Activated naive CD8-positive, alpha-beta T cell treated with anti-CD3 and anti-CD28 coated beads, Interleukin-2, amount 50 U/mL, for 24 hours (primary cell): ENCODE measurements at places on chromosomes 3 and 15.

- H3K27me3 ChIP-seq, result no peaks in the 10 kb centered on the region
- H3K4me3 ChIP-seq, result no peak overlapping the region
- DNase-seq, result no peak
- H3K4me1 ChIP-seq, result no peaks in the 10 kb centered on the region
- peaks cover 16% of the 10 kb centered on the region for H3K36me3 ChIP-seq
These were observed 195.2 kb downstream of the ALCAM start for GRCh38 chr3:105561876-105562275.

GRCh38 chr15:74399511-74400312, 32.3 kb upstream of the CYP11A1 start:
- peak overlapping the region; percentile 89 for H3K27ac ChIP-seq
- H3K4me3 ChIP-seq, result peak overlapping the region; percentile 42
- H3K36me3 ChIP-seq, result peaks cover 8% of the 10 kb centered on the region
- peaks cover 99% of the 10 kb centered on the region for H3K4me1 ChIP-seq
- no peaks in the 10 kb centered on the region for H3K27me3 ChIP-seq

GRCh38 chr3:66858656-66859381, 139.3 kb upstream of the KBTBD8 start:
- no peaks in the 10 kb centered on the region for H3K4me1 ChIP-seq
- H3K27ac ChIP-seq, result no peak overlapping the region
- H3K27me3 ChIP-seq, result peaks cover 2% of the 10 kb centered on the region

DNA sequence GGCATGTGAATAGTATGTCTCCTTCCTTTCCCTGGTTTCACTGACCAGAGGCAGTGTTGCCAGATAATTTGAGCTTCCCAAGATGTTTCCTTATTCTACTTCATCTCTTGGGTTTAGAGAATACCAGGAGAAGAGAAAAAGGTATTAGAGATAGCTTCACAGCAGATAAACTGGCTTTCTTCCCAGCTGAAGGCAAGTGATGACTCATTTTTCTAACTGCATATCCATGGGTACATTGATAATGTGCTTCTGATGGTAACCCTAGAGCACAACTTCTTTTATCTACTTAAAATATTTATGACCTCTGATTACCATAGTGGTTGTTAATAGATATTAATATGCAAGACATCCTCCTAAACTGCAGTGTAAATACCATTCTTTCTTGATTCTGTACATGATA, 34.6 kb upstream of the CMTM8 start:
- H3K4me1 ChIP-seq, result no peaks in the 10 kb centered on the region
- H3K4me3 ChIP-seq, result no peak overlapping the region
- no peak overlapping the region for H3K27ac ChIP-seq
- H3K27me3 ChIP-seq, result peaks cover 4% of the 10 kb centered on the region

DNA sequence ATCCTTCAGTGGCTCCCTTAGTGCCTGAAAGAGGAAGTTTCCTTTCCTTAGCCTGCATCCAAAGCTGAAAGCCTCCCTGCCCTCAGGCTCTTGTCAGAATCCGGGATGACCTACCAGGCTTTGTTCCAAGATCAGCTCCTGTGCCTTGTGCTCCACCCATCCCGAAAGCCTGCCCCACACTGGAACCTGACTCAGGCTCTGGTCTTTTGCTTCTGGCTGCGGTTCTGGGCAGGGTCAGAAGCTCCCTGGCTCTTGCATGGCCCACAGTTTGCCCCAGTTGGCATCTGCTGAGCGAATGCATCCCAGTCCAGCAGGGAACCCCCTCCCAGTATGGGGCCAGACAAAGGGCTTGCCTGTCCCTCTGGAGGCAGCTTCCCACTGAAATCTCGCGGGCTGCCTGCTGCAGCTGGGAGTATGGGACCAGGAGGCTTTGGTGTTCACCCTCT, 25.9 kb upstream of the KIF23 start:
- no peak for DNase-seq
- H3K27ac ChIP-seq, result no peak overlapping the region
- H3K4me1 ChIP-seq, result no peaks in the 10 kb centered on the region
- H3K27me3 ChIP-seq, result no peaks in the 10 kb centered on the region

DNA sequence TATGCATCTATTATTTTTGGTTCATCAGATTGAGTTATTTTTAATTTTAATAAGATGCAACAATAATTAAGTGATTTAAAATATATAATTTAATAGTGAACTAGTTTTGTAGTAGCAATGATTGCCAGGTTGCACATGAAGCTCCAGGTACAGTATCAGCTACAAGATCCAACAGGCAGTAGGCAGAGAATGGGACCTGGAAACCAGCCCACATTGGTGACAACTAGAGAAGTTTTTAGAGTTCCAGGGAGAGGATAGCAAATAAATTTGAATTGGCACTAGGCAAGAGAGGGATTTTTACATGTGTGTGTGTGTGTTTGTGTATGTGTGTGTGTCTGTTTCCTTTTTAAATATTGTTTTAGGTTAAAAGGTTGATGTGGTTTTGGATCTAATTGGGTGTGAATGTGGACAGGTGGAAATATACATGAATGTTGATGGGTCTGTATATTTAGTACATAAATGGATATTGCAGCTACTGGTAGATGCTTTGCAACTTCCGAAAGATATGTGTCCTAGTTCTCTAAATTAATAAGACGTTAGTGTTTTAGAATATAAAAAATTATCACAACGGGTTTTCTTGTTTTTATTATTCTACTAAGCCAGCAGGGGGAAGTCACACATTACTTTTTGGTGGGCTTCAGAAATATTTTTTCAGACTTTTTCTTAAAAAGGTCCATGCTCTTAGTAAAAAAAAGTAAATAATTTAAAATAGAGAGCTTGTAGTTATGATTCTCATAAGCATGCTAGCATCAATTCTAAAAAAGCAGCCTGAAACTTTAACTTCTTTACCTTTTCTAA, 110.1 kb upstream of the GBE1 start:
- no peak overlapping the region for H3K4me3 ChIP-seq
- H3K27me3 ChIP-seq, result no peaks in the 10 kb centered on the region
- no peaks in the 10 kb centered on the region for H3K4me1 ChIP-seq

GRCh38 chr3:14988988-14989394, 41.6 kb downstream of the NR2C2 start:
- no peaks in the 10 kb centered on the region for H3K27me3 ChIP-seq
- H3K27ac ChIP-seq, result peak overlapping the region; percentile 7
- peak; percentile 36 for DNase-seq
- no peak overlapping the region for H3K4me3 ChIP-seq
- H3K4me1 ChIP-seq, result peaks cover 30% of the 10 kb centered on the region

GRCh38 chr15:85423256-85423655, 42.9 kb downstream of the AKAP13 start:
- no peak for DNase-seq
- no peaks in the 10 kb centered on the region for H3K27me3 ChIP-seq
- no peak overlapping the region for H3K27ac ChIP-seq
- H3K4me3 ChIP-seq, result no peak overlapping the region
- peaks cover 89% of the 10 kb centered on the region for H3K4me1 ChIP-seq
- H3K36me3 ChIP-seq, result peaks cover 12% of the 10 kb centered on the region

- H3K4me3 ChIP-seq, result no peak overlapping the region
- no peak overlapping the region for H3K27ac ChIP-seq
These were observed 3.2 kb downstream of the CCDC80 start for GRCh38 chr3:112637700-112638099.

DNA sequence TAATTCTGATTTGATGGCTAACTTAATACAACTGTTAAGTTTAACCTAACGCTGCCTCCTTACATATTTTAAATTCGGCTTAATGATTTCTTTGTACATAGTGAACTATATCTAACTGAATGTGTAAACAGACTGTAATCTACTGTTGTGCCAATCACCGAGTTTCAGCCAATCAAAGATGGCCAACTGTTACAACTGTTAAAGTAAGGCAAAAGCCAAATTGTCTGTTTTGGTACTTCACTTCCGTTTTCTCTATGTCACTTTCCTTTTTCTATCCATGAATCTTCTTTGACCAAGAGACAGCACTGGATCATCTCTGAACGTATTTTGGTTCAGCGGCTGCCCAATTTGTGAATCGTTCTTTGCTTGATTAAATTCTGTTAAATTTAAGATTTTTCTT, 137.0 kb downstream of the LMLN start:
- no peak for DNase-seq
- no peak overlapping the region for H3K4me3 ChIP-seq
- peaks cover 22% of the 10 kb centered on the region for H3K27me3 ChIP-seq
- H3K4me1 ChIP-seq, result peaks cover 3% of the 10 kb centered on the region
- H3K36me3 ChIP-seq, result peaks cover 4% of the 10 kb centered on the region

DNA sequence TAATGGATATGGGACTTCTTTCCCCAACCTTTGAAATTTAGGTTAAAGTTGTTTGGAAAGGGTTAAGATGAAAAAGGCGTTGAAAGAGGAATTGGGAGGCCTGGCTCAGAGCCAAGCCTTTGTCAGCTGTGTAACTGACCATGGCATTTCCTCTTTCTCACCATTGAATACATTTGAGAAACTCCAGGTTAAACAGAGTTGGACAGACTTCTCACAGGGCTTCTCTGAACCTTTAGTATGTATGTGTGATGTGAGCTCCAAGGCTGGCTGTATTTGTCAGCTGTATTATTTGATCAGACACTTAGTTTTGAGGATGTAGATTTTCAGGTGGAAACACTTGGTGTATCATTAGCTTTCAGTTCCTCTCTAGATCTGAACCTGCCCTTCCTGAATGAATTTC, 136.4 kb upstream of the GOLGA6L4 start:
- peaks cover 2% of the 10 kb centered on the region for H3K27me3 ChIP-seq
- DNase-seq, result no peak
- no peak overlapping the region for H3K4me3 ChIP-seq
- no peak overlapping the region for H3K27ac ChIP-seq
- no peaks in the 10 kb centered on the region for H3K4me1 ChIP-seq
- no peaks in the 10 kb centered on the region for H3K36me3 ChIP-seq

DNA sequence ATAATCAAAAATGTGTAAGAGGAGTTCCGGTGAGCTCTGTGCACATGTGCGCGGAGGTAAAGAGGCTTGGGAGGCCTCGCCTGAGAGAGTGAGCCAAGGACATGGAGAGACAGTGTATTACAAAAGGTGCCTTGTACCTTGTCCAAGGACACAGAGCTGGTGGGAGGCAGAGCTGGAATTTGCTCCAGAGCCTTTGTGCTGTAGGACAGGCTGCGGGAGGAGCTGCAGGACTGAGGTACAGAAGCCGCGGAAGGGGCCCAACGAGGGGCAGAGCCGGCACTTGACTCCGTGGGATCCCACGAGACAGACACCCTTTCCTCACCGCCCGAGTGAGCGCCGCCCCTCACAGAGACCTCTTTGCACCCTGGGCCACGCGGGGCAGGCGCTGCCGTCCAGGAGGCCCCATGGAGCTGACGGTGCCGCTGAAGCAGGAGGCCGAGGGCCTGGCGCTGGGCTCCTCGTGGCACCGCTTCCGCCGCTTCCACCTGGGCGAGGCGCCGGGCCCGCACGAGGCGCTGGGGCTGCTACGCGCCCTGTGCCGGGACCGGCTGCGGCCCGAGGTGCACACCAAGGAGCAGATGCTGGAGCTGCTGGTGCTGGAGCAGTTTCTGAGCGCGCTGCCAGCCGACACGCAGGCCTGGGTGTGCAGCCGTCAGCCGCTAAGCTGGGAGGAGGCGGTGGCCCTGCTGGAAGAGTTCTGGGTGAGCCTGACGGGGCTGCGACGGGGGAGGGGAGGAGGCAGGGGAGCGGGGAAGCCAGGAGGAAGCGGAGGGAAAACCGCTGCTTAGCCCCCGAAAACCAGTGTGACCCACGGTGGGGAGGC, 68.7 kb downstream of the SLTM start:
- H3K27me3 ChIP-seq, result peaks cover 4% of the 10 kb centered on the region
- DNase-seq, result peak; percentile 7
- H3K36me3 ChIP-seq, result no peaks in the 10 kb centered on the region
- no peak overlapping the region for H3K27ac ChIP-seq

DNA sequence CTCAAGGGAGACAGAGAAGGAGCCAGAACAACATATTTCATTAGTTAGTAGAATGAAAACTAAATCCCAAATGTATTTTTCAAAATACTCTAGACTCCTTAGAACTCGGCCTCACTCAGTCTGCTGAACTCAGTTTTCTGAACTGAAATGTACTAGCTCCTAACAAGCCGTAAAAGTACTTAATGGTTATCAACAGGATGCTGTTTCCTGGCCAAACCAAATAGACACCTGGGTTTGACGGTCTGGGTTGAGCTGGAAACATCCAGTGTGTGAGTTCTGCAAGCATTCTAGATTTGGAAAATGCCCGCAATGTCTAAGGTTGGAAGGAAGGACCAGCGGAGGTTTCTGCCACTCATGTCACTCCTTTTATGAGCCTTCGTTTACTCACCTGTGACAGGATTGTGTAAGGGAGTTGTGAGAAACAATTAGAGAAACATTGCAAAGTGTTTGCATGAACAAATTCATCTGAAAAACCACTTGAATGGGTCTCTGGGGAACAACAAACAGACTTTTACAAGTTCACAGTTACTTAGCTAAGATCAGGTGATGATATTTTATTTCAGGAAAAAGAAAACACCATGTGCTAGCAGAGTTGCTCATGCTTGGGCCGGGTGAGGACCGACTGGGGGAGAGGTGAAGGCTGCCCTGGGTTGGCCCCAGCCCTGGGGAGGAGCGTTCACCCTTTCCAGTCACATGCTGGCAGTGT, 151.0 kb downstream of the ALDH1A2 start:
- peaks cover 2% of the 10 kb centered on the region for H3K27me3 ChIP-seq
- H3K27ac ChIP-seq, result no peak overlapping the region
- no peak for DNase-seq
- H3K4me1 ChIP-seq, result no peaks in the 10 kb centered on the region
- H3K36me3 ChIP-seq, result no peaks in the 10 kb centered on the region
- H3K4me3 ChIP-seq, result no peak overlapping the region

GRCh38 chr15:40339621-40339945, 1.2 kb downstream of the CCDC9B start:
- H3K27ac ChIP-seq, result no peak overlapping the region
- no peak for DNase-seq

GRCh38 chr3:123431658-123432324, 17.1 kb downstream of the ADCY5 start:
- no peak overlapping the region for H3K27ac ChIP-seq
- peaks cover 2% of the 10 kb centered on the region for H3K27me3 ChIP-seq
- H3K36me3 ChIP-seq, result no peaks in the 10 kb centered on the region
- DNase-seq, result no peak
- H3K4me3 ChIP-seq, result no peak overlapping the region
- no peaks in the 10 kb centered on the region for H3K4me1 ChIP-seq

DNA sequence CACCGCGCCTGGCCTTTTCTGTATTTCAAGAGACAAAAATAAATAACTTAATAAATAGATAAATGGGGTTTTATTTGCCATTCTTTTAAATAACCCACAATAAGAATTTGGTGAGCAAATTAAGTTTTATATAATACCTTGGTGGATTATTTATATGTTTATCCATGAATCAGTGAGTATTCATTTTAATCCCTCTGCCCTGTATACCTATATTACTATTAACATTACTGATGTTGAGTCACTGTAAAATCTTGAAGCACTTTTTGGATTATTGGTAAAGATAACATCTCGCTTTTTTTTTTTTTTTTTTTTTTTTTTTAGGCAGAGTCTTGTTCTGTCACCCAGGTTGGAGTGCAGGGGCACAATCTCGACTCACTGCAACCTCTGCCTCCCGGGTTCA, 154.1 kb downstream of the ZNF609 start:
- H3K4me3 ChIP-seq, result no peak overlapping the region
- peaks cover 50% of the 10 kb centered on the region for H3K4me1 ChIP-seq
- H3K27ac ChIP-seq, result no peak overlapping the region
- DNase-seq, result no peak
- no peaks in the 10 kb centered on the region for H3K27me3 ChIP-seq

GRCh38 chr3:55615039-55615693, 128.1 kb upstream of the WNT5A start:
- H3K27me3 ChIP-seq, result no peaks in the 10 kb centered on the region
- DNase-seq, result no peak
- no peak overlapping the region for H3K27ac ChIP-seq
- no peaks in the 10 kb centered on the region for H3K4me1 ChIP-seq
